ENCODE measurements at places on chromosomes 7 and 10. TPM values are rescaled to one million over a fixed set of nuclear protein-coding genes. Genes with fewer than 3 reads are reported as not detected.

Gene GLI3
- 0.54 TPM for polyA plus RNA-seq

Gene INSYN2A
- 0.08 TPM for polyA plus RNA-seq

- peaks cover 4% of the 10 kb centered on the region for H3K36me3 ChIP-seq
- DNase-seq, result no peak
- no peaks in the 10 kb centered on the region for H3K4me1 ChIP-seq
- H3K4me3 ChIP-seq, result no peak overlapping the region
- peak overlapping the region; percentile 5 for H3K27ac ChIP-seq
Measured at GRCh38 chr7:157399086-157399687, 62.4 kb downstream of the DNAJB6 start.

DNA sequence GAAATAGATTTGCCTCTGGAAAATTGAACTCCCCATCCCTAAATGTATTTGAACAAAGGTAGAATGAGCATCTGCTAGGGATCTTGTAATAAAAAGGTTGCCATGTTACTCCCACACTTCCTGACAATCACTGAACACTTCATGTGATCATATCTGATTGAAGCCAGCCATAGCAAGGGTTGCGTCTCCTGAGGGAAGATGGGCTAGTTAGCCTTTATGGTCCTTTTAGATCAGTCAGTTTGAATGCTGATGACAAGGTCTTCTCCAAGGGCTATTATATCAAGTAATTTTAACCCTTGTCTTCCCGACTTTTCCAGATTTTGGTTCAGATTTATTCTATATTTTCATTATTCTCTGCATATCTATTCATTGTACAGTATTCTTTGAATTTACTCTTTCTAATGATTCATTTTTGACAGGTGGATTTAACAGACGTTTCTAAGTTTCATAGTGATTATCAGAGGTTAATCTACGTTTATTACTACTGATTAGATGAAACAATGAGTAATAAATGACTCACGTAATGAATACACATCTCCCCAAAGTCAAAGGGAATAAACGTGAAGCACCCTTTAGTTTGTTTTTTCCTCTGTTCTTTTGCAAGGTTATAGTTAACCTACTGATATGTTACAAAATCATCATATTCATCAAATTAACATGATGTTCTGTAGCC, 28.1 kb downstream of the CSGALNACT2 start:
- no peaks in the 10 kb centered on the region for H3K27me3 ChIP-seq
- no peak overlapping the region for H3K27ac ChIP-seq
- DNase-seq, result no peak

DNA sequence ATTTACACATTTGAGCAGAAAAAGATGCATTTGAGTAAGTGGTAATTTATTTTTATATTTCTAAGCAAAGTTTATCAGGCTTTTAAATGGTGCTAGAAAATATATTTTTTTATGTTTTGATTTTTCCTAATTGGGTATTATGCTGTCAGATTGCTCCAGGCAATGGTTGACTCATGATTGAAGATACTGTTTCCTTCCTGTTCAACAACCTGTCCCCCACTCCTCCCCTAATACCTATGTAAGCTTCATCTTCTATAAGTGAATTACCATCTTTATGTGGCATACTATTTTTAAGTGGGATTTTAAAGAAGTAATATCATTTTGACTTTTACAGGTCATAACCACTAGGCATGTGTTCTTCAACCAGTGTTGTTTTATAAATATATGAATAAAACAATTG, 21.4 kb downstream of the TSPAN13 start:
- H3K36me3 ChIP-seq, result no peaks in the 10 kb centered on the region
- DNase-seq, result no peak
- H3K27ac ChIP-seq, result no peak overlapping the region
- no peaks in the 10 kb centered on the region for H3K27me3 ChIP-seq
- no peaks in the 10 kb centered on the region for H3K4me1 ChIP-seq

DNA sequence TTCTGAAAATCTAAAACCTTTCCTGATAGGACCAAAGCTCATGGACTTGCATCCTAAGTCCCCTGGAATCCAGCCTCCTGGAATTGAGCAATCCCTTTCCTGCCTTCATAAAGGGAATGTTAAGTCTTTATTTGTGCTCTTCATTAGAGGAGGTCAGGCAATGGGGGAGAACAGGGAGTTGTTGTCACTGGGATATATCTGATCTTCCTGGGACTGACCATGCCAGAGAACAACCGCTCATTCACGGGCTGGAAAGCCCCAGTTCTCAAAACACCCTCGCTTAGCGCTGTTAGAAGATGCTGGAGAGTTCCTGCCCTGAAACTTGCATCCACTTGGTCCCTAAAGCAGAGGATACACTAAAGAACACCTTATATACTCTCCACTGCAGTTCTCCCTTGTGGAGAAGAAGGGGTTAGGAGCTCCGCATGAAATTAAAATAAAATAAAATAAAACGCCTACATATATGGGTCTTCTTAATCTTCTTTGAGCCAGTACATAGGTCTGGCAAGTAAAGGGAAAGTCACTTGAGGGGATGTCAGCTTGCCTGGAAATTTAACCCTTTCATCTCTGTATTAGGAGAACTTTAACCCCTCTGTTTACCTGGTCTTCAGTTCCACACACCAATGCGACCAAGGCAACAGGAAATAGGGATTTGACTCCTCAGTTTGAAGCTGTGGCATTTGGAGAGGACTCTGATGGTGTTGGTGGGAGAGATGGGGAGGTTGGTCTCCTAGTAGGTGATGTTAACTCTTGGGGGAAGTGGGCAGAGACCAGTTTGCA, 1.2 kb downstream of the SORCS1 start:
- no peak for DNase-seq
- no peak overlapping the region for H3K4me3 ChIP-seq
- H3K27ac ChIP-seq, result no peak overlapping the region
- H3K4me1 ChIP-seq, result no peaks in the 10 kb centered on the region

All from pancreas (tissue), 10 donors.